H54 (cell line): ENCODE measurements at places on chromosomes 11 and 22.

DNA sequence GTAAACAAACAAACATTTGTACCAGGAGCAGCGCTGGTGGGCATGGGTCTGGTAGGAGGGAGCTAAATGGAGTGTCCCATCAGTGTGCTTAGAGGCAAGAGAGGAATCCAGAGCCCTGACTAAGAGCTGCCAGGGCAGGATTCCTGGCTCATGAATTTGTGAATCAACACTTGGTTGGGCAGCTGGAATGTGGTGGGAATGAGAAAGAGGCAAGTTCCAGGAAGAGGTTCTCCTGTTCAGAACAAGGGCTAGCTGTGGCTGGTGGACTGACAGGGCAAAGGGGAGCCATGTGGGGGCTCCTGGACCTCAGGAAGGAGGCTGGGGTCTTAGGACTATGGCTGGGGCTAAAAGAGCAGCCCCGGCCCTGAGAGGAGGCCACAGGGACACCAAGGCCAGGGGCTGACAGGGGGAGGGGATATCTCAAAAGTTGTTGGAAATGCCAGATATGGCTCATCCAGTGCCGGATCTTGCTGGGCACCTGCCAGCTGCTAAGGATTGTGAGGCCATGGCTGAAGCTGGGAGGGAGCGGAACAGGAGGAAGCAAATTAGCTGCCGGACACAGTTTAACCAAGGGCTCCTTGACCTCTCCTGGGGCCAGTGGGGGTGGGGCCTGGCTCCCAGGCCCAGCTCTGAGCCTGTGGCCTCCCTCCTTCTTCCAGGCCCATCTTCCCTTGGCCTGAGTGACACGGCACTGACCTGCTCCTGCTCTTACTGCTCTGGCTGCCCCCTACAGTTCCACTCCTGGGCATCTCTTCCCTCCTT lies 14.6 kb upstream of the P2RY6 start:
- DNase-seq = peak; percentile 86

GRCh38 chr11:71247551-71248250 lies 4.7 kb downstream of the SHANK2 start:
- DNase-seq = no peak

DNA sequence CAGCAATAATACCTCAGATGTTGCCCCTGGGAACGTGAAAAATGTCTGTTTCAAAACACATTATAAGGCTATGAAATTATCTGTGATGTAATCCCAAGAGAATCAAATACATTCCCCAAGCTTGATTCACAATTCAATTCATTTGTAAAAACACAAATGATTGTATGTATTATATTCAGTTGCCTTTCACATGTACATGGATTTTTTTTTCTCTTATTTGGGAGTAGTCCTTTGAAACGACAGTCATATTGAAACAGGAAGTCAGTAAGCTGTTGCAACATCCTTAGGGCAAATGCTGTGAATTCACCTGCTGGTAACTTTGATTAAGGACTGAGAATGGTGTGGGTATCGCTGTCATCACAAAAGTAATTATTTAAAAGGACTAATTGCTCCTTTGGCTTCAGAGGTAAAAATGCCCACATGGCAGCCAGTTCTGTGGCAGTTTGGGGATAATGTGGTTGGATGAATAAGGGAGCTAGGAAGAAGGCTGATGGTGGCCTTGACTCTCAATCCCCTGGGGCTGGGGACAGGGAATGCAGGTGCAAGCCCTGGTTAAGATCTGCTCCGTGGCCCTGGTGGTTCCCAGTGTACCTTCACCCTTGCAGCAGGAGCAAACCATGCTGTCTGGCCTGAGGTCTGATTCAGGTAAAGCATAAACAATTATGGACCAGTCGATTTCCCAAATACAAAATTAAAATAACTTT lies 13.2 kb downstream of the EHF start:
- DNase-seq = no peak

DNA sequence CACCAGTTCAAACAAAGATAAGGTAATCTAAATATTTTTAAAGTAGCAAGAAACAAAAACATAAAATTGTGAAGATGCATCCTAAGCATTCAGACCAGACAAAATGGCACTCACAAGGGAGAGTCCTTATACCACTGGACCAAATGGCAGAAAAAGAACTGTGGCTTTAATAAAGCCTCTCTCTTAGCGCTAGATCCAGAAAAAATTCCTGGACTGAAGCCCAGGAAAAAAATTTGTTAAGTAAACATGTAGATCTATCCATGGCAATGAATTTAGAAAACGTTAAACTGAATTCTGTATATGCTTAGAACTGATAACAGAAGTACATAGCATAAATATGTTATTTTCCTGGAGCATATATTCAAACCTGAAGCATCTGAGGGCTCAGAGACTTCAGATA lies 11.8 kb upstream of the CD59 start:
- DNase-seq = no peak

DNA sequence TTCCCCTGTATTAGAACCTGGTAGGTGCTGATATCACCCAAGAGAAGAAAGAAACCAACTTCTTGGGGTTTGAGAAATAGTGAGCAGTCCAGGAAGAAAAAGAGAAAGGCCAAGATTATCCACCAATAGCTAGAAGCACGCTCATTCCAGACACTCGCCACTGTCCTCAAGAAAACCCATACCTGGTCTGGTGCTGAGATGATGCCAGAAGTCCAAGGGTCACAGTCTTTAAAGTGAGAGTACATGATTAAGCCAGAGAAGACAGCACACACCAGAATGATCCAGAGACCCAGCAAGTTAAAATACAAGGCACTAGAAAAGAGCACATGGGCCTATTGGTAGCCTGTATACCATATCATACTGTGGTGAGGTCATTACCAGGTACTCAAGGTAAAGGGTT lies 23.6 kb downstream of the SLC5A12 start:
- no peak for DNase-seq

DNA sequence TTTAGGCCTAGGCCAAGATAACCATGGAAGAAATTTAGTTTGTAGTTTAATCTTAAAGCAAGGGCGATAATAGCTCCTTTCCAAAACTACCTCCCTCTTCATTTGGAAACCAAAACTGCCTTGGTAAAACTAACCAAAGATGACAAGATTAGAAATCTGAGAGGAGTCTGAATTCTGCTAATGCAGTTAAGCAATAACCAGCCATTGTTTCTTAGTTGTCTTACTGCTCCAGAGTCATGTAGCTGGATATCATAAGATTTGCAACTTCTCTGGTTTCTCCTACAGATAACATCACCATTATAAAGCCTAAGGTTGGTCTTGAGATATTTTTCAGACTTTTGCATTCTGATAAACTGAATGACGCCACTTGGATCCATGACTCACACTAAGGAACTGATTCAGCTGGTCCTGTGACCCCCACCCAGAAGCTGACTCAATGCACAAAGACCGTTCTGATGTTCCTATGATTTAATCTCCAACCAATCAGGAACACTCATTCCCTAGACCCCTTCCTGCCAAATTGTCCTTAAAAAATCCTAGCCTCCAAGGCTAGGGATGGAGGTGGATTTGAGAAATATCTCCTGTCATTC lies 200.8 kb downstream of the LUZP2 start:
- DNase-seq = no peak

DNA sequence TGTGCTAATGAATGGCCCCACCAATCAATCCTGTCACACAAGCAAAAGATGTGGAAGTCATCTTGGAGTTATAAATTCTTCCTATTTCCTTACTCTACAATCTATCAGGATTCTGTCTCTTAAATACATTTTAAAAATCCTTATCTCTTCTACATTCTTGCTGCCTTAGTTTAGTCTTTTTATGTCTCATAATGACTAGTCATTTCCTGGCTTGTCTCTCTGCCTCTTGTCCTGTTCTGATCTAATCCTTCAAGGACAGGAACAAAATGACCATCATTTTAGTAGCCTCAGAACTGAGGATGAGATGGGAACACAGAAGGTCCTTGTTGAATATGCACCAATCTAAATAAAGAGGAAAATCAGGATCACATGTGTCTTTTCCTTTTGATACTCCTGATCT lies 56.6 kb upstream of the LIN7C start:
- DNase-seq = peak; percentile 10

- no peak for DNase-seq
Observed at GRCh38 chr11:5224538-5225479, 2.1 kb downstream of the HBB start.

DNA sequence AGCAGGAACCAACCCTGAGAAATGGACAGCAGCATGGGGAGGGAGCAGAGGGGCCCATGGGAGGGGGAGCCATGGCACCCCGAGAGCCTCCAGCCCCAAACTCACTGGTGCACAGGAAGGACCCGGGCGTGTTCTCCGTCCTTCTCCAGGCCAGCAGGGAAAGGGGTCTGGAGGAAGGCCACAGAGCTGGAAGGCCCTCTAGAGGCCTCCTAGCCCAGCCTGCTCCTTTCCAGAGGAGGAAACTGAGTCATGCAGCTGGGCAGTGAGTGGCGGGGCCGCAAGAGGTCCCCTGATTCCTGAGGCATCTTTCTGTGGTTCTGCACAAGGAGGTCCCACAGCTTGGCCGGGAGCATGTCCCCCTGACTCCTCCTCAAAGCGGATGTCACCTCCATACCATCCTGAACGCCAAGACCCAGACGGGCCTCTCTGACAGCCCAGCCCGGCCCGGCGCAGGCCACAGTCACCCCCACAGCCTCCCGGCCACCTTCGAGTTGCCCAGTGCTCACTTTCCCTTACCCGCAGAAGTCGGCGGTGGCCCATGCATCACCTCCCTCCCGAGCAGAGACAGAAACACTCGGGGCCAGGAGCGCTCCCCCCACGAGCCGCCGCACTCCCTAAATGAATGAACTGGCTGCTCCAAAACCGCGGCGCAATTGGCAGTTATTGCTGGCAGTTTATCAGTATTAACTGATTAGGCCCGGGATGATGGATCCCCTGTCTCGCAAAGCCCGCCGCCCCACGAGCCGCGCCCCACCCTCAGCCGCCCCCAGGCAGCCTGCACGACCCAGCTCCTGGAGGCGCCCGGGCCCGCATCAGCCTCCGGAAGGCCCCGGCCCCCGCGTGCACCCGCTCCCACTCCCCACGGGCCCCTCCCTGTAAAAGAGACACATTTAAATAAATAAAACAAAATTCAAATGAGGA lies 272.5 kb downstream of the BUD13 start:
- DNase-seq = no peak

GRCh38 chr11:60570970-60571369 lies 55.8 kb downstream of the MS4A13 start:
- DNase-seq = no peak

DNA sequence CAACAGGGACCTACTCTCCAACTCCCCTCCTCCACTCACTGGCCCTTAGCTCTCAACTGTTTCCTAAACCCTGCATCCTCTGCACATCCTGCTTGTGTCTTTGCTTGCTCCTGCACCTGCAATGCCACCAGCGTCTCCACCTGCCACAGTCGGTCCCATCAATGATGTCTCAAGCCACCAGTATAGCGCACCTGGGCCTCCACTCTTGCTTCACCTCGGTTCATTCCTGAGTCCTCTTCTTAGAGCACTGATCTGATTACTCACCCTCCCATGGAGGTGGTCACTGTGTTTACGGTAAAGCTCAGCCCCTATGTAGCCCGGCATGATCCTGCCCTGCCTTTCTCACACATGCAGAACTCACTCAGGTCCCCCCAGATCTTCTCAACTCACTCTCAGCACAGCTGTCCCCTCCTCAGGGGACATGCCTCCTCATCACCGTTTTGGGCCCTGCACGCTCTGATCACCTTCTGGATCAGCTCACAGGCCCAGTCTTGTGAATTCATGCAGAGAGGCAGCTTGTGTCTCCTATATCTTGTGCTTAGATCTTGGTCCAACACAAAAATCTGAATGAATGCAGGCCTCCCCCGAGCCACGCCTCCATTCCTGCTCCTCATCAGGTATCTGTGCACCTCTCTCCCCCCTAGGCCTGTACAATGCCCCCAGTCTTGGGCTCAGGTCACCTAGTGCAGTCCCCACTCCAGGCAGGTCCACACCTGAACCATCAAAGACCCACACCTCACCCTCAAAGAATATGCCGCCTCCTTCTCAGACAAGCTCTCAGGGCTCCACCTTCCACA lies 31.4 kb downstream of the TRIM29 start:
- no peak for DNase-seq

GRCh38 chr22:23285236-23285635 lies 104.9 kb downstream of the BCR start:
- no peak for DNase-seq

DNA sequence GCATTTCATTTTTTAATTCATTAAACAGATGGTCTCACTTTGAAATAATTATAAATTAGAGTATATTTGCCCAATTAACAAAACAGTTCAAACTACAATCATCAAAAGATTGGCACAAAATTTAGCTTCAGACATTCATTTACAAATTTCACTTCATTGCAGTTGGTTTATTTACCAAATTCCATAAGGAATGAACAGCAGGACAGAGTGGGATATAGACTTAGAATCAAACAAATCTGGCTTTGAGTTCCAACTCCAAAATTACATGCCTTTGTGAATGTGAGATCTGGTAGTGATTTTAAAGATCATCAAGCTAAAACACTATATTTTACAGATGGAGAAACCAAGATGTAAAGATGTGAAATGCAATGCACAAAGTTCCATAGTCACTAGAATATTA lies 310.7 kb upstream of the CNTN5 start:
- DNase-seq = no peak

DNA sequence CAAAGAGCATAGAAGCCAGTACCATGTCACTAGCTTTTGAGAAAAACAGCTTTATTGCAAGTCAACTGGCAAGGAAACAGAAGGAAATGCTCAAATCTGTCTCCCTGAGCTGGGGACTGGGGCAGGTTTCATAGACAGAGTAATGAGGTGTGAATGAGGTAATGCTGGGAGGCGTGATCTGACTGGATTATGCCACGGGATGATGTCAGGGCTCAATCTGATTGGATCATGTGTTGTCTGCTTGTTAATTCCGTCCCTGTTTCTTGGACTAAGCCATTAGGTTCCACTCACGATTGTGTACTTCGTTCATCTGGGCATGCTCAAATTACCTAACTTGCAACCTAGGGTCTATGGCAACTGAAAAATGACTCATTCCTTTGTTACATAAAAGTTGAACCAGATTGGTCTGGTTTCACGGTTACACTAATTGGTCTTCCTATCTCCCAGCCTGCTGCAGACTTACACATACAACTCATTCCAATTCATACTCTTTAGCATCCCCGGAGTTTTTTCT lies 20.2 kb upstream of the OR10A5 start:
- no peak for DNase-seq

- DNase-seq = no peak
Observed at GRCh38 chr11:35100013-35100383, 39.0 kb upstream of the CD44 start.

- no peak for DNase-seq
Observed at GRCh38 chr11:19666951-19667350, 45.7 kb upstream of the NAV2 start.

- DNase-seq = peak; percentile 50
Observed at GRCh38 chr22:30290342-30291057, 1.2 kb upstream of the CASTOR1 start.

GRCh38 chr22:34847072-34847471 lies 218.9 kb upstream of the ISX start:
- no peak for DNase-seq

GRCh38 chr11:9718147-9718546 lies 54.3 kb downstream of the SWAP70 start:
- no peak for DNase-seq

GRCh38 chr11:77436969-77437368 lies 36.9 kb downstream of the PAK1 start:
- DNase-seq = no peak

GRCh38 chr22:18096823-18097222 lies 13.8 kb upstream of the TUBA8 start:
- no peak for DNase-seq

- no peak for DNase-seq
Observed at GRCh38 chr22:37047006-37047405, 4.5 kb upstream of the KCTD17 start.

GRCh38 chr22:32558681-32559355 lies 84.2 kb downstream of the FBXO7 start:
- peak; percentile 70 for DNase-seq
